Peyer's patch (tissue), 4 donors: ENCODE measurements at places on chromosomes 3 and 15. TPM values are rescaled to one million over a fixed set of nuclear protein-coding genes. Genes with fewer than 3 reads are reported as not detected.

GRCh38 chr3:116338713-116339112 lies 106.6 kb downstream of the LSAMP start:
- no peak for DNase-seq

GRCh38 chr3:128813097-128813496 lies 66.3 kb upstream of the ACAD9 start:
- no peak for DNase-seq

DNA sequence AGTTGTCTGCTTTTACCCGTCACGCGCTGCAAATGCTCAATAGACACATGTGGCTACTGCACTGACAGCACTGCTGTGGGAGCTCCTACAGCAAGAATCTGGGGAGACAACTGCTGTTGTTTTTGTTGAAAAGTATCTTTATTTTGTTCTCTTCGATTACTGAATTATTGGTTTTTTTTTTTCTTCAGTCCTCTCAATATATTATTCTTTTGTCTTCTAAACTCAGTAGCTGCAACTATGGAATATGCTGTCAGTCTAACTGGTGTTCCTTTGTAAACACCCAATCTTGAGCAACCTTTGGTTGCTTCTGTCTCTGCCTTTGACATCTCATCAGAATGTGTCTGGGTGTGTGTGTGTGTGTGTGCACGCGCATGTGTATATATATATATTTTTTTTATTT lies 12.6 kb downstream of the DCP1A start:
- DNase-seq, result no peak

GRCh38 chr3:138835397-138835757 lies 649 bp upstream of the PIK3CB start:
- no peak for DNase-seq

GRCh38 chr3:152610622-152611021 lies 224.3 kb upstream of the P2RY1 start:
- no peak for DNase-seq

VILL gene
- 309 TPM for total RNA-seq
